ENCODE measurements at places on chromosomes 4 and X.

DNA sequence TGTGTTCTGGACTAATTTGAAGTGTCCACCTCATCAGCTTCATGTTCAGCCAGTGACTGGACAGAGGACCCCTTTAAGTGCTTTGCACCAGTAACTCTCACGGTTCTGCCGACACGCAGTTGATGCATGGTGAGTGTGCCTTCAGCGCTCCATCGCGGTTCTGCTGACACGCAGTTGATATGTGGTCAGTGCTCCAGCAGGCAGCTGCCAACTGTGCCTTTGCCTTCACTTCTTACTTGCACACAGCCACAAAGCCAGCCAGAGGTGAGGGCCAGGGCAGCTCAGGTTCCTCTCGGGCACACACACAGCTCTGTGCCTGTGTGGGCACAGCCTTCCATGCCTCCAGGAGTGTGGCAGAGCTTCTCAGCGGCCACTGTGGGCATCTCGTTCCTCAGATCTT lies 12.4 kb downstream of the NKX1-1 start:
- no peak for DNase-seq

GRCh38 chr4:3342182-3342854 lies 49.5 kb downstream of the RGS12 start:
- no peak for DNase-seq

- DNase-seq = peak; percentile 78
Observed at GRCh38 chr4:7802093-7802726, 137.5 kb downstream of the AFAP1 start.

DNA sequence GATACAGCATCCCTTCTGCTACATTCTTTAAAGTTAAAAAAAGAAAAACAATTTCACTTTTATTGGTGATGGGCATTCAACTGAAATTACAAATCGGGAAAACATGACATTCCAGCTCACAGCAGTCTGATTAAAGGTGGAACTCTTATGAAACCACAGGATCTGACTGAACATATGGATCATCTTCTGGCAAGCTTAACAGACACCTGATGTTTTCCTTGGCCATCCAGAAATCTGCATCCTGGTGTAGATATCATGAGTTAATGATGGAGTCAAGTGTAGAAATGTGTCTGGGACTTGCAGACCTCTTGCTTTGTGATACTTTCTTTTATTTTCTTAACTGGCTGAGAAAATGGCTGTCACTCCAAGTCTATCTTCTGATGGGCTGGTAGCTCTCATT lies 167.9 kb downstream of the CBR4 start:
- DNase-seq = no peak

- DNase-seq = no peak
Observed at GRCh38 chrX:116142976-116143375, 27.6 kb upstream of the AGTR2 start.

DNA sequence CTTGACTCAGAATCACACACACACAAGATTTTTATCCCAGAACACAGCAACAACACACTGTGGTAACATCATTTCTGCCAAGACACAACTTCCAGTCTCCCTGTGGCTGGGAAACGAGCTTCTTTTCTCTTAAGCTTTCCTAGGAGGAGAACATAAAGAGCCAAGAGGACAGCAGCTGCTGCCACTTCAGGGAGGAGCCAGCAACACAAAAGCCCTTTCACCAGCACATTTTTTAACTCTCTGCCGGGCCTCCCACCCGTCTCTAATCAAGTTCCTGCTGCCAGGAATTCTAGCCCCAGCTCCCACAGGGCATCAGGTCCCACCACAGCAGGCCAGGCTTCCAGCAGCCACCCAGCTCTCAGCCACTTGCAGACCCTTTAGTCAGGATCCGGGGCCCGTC lies 22.4 kb downstream of the FAT1 start:
- DNase-seq = peak; percentile 32

DNA sequence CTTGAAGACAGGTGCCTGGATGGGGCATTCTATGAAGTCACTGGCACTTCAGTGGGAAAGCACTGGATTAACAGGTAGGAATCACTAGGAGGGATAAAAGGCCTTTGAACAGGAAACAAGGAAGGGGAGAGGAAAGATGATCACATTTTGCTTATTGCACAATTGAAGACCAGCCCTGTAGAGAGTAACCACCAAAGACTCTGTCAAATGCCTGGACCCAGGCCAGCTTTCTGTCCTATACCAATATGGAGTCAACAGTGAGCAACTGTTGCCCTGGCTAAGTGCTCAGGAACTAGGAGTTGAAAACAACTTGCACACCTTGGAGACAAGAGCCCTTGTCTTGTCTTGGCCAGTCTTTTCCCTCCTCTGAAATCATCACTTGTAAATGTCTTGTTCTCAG lies 14.1 kb upstream of the RTL3 start:
- DNase-seq = no peak

All from body of pancreas (tissue), 4 donors.